ENCODE measurements at places on chromosomes 6 and 20. TPM values are rescaled to one million over a fixed set of nuclear protein-coding genes. Genes with fewer than 3 reads are reported as not detected.

DNA sequence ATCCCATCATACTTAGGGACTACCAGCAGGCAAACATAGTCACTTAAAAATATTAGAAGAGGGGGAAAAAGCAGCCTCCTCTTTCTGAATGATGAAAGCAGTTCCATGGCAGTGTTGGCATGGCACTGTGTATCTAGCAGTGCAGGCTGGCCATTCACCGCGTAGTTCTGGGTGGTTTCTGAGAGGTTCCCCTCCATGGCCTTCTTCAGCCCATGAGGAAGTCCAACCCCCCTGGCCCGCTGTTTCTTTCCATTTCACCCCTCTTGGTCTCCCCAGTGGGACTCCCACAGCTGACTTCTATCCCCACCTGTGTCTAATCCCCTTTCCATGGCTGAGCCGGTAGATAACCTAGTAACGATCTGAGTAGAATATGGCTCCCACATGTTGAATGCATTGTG is 17.0 kb downstream of the PPARD start:
- peak; percentile 24 for DNase-seq
- no peaks in the 10 kb centered on the region for H3K36me3 ChIP-seq
- H3K27me3 ChIP-seq = no peaks in the 10 kb centered on the region

- no peaks in the 10 kb centered on the region for H3K4me1 ChIP-seq
- no peaks in the 10 kb centered on the region for H3K27me3 ChIP-seq
- H3K36me3 ChIP-seq = no peaks in the 10 kb centered on the region
- no peak overlapping the region for H3K27ac ChIP-seq
- no peak overlapping the region for H3K4me3 ChIP-seq
Measured at GRCh38 chr6:137914530-137915193, 47.6 kb downstream of the TNFAIP3 start.

DNA sequence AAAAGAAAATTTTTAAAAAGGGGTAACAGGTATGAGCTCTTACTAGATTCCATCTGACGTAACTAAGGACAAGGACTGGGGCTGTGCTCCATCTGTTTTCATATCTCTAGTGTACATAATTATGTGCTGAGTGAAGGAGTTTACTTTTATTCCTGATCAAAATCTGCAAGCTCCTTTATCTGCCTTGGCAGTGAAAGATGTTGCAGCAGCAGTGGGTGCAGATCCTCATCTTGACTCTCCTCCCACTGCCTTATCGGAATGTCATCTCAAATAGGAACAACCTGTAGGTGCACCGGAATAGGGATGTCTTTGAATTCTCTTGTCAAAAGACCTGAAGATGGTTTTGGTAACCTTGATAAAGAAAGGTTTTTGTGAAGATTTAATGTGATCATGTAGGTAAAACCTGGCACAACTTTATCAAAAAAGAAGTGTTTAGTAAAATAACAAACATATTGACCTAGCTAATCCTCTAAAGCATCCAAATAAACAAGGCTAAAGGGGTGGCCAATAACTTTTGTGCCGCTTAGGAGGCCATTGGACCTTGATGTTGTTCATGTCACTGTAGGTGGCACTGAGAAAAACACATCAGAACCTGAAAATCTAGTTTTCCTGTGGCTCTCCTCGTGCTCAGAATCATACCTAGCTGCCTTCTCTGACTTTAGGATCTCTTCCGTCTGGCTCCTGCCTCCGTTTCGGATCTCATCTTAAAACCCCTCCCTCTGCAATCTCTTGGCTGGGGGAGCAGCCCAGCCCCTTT is 19.0 kb upstream of the SLC16A10 start:
- H3K4me1 ChIP-seq = no peaks in the 10 kb centered on the region
- H3K4me3 ChIP-seq = no peak overlapping the region
- H3K27ac ChIP-seq = no peak overlapping the region
- no peaks in the 10 kb centered on the region for H3K27me3 ChIP-seq
- H3K36me3 ChIP-seq = no peaks in the 10 kb centered on the region

PGC gene
- total RNA-seq = not detected

GRCh38 chr6:107936162-107936909 is 21.7 kb downstream of the SEC63 start:
- no peak overlapping the region for H3K27ac ChIP-seq
- no peaks in the 10 kb centered on the region for H3K4me1 ChIP-seq
- no peak overlapping the region for H3K4me3 ChIP-seq
- no peaks in the 10 kb centered on the region for H3K27me3 ChIP-seq
- DNase-seq = no peak

GRCh38 chr6:65191471-65191870 is 515.6 kb downstream of the EYS start:
- H3K4me1 ChIP-seq = no peaks in the 10 kb centered on the region
- H3K4me3 ChIP-seq = no peak overlapping the region
- no peaks in the 10 kb centered on the region for H3K36me3 ChIP-seq
- H3K27me3 ChIP-seq = no peaks in the 10 kb centered on the region
- no peak overlapping the region for H3K27ac ChIP-seq
- no peak for DNase-seq

MDN1 gene
- 29.9 TPM for total RNA-seq

WDR46 gene
- 35.7 TPM for total RNA-seq

DNA sequence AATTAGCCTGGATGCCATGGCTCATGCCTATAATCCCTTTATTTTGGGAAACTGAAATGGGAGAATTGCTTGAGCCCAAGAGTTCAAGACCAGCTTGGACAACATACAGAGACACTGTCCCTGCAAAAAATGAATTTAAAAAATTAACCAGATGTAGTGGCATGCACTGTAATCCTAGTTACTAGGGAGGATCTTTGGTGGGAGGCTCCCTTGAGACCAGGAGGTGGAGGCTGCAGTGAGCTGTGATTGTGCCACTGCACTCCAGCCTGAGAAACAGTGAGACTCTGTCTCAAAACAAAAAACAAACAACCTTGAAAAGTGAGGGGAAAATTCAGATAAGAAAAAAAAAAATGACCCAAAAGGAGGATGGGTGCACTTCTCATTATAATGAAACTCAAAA is 23.4 kb downstream of the CAP2 start:
- no peak overlapping the region for H3K27ac ChIP-seq
- H3K4me1 ChIP-seq = no peaks in the 10 kb centered on the region
- no peaks in the 10 kb centered on the region for H3K27me3 ChIP-seq
- no peak for DNase-seq

- peaks cover 9% of the 10 kb centered on the region for H3K36me3 ChIP-seq
- H3K4me1 ChIP-seq = no peaks in the 10 kb centered on the region
- H3K27me3 ChIP-seq = no peaks in the 10 kb centered on the region
- H3K4me3 ChIP-seq = no peak overlapping the region
Measured at GRCh38 chr6:20997143-20997769, 463.0 kb downstream of the CDKAL1 start.

AARS2 gene
- total RNA-seq = 6.7 TPM

DNA sequence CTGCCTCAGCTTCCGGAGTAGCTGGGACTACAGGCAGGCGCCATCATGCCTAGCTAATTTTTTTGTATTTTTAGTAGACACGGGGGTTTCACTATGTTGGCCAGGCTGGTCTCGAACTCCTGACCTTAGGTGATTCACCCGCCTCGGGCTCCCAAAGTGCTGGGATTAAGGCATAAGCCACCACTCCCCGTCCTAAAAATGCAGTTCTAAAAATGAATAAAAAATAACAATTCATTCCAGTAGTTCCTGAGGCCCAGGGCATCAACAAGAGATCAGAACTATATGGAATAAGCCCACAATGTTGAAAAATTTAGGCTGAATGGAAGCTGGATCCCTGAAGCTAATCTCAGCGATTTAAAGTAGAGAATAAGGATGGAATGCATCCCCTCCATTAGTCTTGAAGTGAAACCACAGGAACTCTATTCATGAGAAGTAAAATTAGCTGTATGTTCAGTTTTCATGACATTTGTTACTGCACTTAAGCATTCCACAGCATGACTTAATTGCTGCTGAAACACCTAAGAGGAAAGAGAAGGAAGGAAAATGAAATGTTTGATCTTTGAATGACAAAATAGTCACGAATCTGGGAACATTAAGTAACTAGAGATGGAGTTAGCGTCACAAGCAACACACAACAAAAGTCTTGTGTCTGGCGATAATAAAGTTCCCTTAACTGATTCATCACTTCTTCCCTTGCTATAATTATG is 80.4 kb upstream of the RIPOR2 start:
- no peaks in the 10 kb centered on the region for H3K4me1 ChIP-seq
- DNase-seq = no peak
- H3K27ac ChIP-seq = no peak overlapping the region

L3MBTL1 gene
- 26.9 TPM for total RNA-seq

FOXF2 gene
- total RNA-seq = 28.5 TPM

- no peak for DNase-seq
- no peaks in the 10 kb centered on the region for H3K36me3 ChIP-seq
- no peak overlapping the region for H3K27ac ChIP-seq
Measured at GRCh38 chr6:106508834-106509233, 120.5 kb downstream of the RTN4IP1 start.

- DNase-seq = no peak
- peak overlapping the region; percentile 73 for H3K27ac ChIP-seq
Measured at GRCh38 chr6:136644597-136644952, 94.4 kb upstream of the MAP7 start.

DNA sequence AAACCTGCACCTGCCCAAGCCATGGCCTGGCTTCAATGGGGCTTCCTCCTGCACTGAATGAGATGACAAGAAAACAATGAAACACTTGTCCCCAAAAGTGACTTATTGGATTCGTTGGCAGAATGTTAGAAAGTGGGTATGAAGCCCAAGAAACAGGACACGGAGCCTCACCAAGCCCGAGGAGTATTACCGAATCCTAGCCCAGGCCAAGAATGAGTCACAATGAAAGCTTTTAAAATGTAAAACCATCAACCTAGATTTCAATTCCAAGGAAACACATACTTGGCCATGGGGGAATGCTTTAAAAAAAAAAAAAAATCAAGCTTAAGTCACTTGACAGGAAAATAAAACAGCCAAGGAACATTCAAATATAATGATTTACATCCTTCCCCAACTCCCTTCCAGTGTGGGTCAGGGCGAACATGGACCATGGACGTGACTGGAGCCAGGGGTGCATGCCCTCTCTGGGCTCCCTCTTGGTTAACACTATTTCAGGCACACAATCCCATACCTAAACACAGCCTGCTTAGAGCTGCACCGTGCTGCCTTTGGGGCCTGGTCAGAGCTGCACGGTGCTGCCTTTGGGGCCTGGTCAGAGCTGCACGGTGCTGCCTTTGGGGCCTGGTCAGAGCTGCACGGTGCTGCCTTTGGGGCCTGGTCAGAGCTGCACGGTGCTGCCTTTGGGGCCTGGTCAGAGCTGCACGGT is 3.1 kb upstream of the STX16 start:
- peak; percentile 66 for DNase-seq
- H3K27ac ChIP-seq = peak overlapping the region; percentile 96
- H3K4me3 ChIP-seq = no peak overlapping the region
- no peaks in the 10 kb centered on the region for H3K36me3 ChIP-seq
- no peaks in the 10 kb centered on the region for H3K27me3 ChIP-seq
- H3K4me1 ChIP-seq = peaks cover 52% of the 10 kb centered on the region

DNAH8 gene
- not detected for total RNA-seq

IGF2R gene
- total RNA-seq = 41.3 TPM

GRCh38 chr20:44468044-44468782 is 7.5 kb upstream of the TTPAL start:
- no peaks in the 10 kb centered on the region for H3K27me3 ChIP-seq
- no peaks in the 10 kb centered on the region for H3K36me3 ChIP-seq
- DNase-seq = no peak
- no peak overlapping the region for H3K27ac ChIP-seq
- no peaks in the 10 kb centered on the region for H3K4me1 ChIP-seq

MRPS26 gene
- total RNA-seq = 67.8 TPM

DNA sequence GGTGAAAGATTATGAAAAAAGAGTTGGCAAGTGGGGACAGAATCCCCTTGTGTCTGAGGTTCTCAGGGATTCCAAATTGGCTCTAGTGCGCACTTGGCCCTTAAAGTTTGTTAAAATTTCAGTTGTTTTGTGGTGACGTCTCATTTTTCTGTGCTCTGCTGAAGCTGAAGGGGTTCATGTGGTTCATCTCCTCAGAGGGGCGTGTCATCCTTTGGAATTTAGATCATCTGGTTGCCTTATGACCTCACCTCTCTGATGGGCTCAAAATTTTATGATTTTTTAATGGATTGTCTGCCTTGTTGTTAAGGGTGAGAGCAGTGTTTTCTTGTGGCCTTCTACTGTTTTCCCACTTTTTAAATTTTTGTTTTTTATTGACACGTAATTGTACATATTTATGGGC is 20.3 kb downstream of the CYB5R4 start:
- H3K36me3 ChIP-seq = no peaks in the 10 kb centered on the region
- DNase-seq = no peak

HAO1 gene
- not detected for total RNA-seq

- H3K4me1 ChIP-seq = no peaks in the 10 kb centered on the region
- no peaks in the 10 kb centered on the region for H3K27me3 ChIP-seq
- no peak for DNase-seq
- no peaks in the 10 kb centered on the region for H3K36me3 ChIP-seq
Measured at GRCh38 chr20:59190466-59190865, 26.8 kb downstream of the ZNF831 start.

DNA sequence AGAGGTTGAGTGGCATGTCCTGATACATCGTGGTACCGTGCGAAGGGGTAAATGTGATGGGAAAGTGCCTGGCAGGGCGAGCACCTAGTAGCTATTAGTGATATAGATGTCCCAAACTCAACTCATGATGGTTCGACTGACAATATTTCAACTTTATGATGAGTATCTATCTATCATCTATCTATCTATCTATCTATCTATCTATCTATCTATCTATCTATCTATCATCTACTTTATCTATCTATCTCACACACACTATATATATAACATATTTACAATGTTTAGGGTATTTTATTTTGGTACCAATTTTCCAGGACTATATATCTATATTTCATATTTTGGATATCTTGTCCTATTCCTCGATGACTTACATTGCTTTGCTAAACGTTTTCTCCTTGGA is 5.5 kb downstream of the BCAS1 start:
- no peak overlapping the region for H3K4me3 ChIP-seq
- H3K27me3 ChIP-seq = no peaks in the 10 kb centered on the region
- no peaks in the 10 kb centered on the region for H3K36me3 ChIP-seq
- H3K4me1 ChIP-seq = no peaks in the 10 kb centered on the region

GRCh38 chr6:48777411-48777810 is 666.4 kb upstream of the PTCHD4 start:
- no peaks in the 10 kb centered on the region for H3K27me3 ChIP-seq
- H3K4me1 ChIP-seq = no peaks in the 10 kb centered on the region

DNA sequence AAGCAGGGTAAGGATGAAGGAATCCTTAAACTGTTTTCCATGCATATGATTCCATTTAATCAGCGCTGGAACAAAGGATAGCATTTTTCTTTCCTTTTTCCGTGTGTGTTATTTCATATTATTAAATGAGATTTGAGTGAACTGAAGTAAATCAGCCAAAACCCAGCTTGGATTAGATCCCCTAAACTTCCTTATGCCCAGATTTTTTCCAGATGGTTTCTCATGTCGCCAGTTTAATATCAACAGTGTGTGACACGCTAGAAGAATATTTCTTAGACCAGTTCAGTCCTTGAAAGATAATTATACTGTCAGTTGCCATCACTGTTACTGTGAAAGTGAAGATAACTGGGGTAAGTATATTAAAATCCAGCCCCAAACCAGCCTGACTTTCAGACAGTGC is 1009.4 kb downstream of the KIF16B start:
- no peak overlapping the region for H3K4me3 ChIP-seq
- no peak for DNase-seq
- no peaks in the 10 kb centered on the region for H3K4me1 ChIP-seq
- no peaks in the 10 kb centered on the region for H3K36me3 ChIP-seq
- no peaks in the 10 kb centered on the region for H3K27me3 ChIP-seq

GRCh38 chr6:158051968-158052367 is 70.3 kb downstream of the SYNJ2 start:
- peaks cover 4% of the 10 kb centered on the region for H3K36me3 ChIP-seq
- no peaks in the 10 kb centered on the region for H3K27me3 ChIP-seq
- no peak overlapping the region for H3K27ac ChIP-seq
- no peak for DNase-seq
- H3K4me3 ChIP-seq = no peak overlapping the region
- no peaks in the 10 kb centered on the region for H3K4me1 ChIP-seq

IL17A gene
- not detected for total RNA-seq
